Hypothalamus (tissue), 51 donors: ENCODE measurements at places on chromosomes 13 and 19.

DNA sequence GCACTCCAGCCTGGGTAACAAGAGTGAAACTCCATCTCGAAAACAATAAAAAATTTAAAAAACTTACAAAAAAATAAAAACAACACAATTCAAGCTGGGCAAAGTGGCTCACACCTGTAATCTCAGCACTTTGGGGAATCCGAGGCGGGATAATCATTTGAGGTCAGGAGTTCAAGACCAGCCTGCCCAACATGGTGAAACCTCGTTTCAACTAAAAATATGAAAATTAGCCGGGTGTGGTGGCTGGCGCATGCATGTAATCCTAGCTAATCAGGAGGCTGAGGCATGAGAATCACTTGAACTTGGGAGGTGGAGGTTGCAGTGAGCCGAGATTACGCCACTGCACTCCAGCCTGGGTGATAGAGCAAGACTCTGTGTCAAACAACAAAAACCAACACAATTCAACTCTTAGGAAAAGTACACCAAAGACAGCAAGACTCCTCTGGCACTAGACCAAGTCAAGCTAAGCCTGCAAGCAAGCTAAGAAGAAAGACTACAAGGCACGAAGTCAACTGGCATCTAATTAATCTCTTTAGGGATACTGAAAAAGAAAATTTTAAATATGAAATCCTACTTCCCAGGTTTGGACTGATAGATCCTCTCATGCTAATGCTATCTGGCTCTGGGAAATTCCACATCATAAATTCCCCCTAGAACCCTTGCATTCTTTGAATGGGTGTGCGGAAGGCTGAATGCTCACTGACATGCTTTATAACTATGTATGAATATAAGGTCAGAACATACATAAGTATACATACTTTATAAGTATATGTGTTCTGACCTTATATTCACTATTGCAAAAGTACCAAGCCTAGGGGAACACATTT, 7.9 kb downstream of the PBX4 start:
- DNase-seq: no peak

- DNase-seq: no peak
Measured at GRCh38 chr19:34985249-34986022, 14.7 kb upstream of the GRAMD1A start.

DNA sequence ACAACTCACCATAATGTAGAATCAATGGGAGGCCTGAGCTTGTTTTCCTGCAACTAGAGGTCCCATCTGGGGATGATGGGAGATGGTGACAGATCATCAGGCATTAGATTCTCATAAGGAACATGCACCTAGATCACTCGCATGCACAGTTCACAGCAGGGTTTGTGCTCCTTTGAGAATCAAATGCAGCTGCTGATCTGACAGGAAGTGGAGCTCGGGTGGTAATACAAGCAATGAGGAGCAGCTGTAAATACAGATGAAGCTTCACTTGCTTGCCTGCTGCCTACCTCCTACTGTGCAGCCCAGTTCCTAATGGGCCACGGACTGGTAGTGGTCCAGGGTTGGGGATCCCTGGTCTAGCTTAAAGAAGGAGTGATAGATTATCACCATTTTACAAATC, 33.0 kb downstream of the KPNA3 start:
- DNase-seq: no peak

DNA sequence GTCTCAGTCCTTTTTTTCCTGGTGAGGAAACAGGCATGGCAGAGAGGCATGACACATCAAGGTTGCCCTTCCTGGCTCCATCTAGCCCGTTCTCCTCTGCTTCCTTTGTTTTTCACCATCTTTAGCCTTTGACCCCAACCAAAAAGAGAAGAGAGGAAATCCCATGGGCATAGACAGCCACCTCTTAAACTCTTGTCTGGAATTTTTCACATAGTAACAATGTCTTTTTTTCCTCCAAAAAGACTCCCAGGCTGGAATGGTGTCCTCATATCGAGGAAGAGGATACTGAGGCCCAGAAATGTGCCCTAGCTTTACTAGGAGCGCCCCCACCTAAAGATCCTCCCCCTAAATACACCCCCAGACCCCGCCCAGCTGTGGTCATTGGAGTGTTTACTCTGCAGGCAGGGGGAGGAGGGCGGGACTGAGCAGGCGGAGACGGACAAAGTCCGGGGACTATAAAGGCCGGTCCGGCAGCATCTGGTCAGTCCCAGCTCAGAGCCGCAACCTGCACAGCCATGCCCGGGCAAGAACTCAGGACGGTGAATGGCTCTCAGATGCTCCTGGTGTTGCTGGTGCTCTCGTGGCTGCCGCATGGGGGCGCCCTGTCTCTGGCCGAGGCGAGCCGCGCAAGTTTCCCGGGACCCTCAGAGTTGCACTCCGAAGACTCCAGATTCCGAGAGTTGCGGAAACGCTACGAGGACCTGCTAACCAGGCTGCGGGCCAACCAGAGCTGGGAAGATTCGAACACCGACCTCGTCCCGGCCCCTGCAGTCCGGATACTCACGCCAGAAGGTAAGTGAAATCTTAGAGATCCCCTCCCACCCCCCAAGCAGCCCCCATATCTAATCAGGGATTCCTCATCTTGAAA, at the start of gene GDF15:
Gene GDF15, plus strand, starts transcription at position 484 of the 868 bp plus-strand sequence. Its CDS starts 32 bp downstream, at position 516.
- DNase-seq: no peak

DNA sequence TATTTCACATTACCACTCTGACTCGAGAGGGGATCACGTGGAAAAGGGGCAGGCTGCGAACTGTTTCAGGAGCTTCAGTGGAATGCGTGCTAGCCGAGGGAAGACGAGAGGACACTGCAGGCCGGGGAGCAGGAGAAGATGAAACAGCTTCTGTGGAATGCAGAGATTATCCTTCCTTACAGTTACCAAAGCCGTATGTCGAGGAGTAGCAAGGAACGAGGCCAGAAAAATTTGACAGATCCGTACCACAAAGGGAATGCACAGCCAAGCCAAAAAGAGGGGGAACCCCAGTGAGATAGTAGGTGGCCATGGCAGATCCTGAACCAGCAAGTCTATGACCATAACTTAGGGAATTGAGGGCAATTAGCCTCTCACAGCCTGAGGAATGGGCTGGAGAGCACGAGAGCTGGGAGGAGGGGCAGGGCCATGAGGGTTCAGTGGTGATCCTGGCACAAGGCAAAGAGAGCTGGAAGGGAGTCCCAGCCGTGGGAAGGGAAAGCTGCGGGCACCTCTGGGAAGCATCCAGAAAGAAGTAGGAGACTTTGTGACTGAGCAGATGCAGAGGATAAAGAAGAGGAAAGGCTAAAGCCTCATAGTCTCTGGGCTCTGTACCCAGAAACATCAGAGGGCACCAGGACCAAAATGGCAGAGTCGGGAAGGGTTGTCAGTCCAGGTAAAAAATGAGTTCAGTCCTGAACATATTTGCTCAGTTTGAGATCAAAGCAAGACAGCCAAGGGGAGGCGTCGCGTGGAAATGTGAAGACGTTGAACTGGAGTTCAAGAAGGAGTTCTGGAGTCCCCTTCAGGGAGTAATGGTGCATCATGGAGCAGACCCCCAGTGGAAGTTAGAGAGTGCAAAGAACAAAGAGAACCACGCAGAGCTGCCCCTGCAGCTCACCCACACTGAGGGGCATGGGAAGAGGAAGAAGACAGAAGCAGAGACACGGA, 5.1 kb downstream of the COL4A1 start:
- no peak for DNase-seq

DNA sequence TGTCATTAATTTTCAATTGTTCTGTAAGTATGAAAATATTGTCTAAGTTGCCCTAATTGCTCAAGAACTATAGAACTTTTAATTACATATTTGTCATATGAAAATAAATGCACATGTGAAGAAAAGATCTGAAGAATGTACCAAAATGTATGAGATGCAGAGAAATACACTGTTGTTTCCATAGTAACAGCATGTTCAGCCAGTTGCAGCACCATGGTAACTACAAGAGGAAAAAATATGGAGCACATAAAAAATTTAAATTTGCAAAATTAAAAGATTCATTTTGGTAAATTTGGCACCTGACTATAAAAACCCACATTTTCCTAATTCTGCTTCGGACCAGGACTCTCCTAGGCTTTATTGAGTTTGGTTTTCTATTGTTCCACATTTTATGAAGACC, 1170.0 kb upstream of the MIR17HG start:
- DNase-seq: no peak

GRCh38 chr19:4454747-4455718, 2.6 kb downstream of the UBXN6 start:
- DNase-seq: no peak

DNA sequence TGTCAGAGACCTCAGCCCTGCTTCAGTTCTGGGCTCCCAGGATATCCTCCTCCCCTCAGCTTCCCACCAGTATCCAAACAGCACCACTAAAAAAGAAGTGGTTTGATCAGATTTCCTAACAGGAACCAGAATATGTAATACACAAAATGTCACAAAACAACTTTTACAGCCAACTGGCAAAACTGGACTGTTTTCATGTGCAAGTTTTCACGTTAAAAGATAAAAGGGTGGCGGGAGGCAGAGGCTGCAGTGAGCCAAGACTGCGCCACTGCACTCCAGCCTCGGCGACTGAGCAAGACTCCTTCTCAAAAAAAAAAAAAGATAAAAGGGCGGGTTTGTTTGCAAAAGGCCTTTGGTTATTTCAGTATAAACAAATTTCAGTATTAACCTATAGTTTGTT, 13.1 kb downstream of the PCID2 start:
- no peak for DNase-seq

DNA sequence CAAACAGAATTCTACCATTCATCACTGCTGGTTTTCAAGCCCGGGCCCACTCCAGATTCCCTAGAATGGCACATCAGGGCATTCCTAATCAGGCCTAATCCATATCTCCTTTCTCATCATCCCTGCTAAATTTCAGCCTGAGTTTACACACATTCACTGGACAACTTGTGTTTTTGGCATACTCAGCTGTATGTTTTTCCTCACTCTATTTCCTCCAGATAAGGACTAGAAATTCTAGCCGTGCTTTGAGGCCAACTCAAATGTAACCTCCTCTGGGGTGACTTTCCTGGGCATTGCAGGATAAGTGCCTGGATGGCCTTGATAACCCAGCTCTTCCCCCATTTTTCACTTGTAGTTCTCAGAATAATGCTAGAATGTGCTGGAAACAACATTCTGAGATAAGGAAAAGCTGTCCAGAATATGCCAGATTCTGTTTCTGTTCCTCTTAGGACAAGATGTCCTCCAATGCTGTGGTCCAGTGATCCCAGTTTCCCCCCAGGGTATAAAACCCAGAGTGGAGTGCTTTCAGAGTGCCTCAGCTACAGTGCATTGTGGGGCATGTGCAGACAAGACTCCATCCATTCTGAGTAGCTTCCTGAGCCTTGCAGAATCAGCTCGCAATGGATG, 66.9 kb upstream of the CLDN10 start:
- DNase-seq: no peak

DNA sequence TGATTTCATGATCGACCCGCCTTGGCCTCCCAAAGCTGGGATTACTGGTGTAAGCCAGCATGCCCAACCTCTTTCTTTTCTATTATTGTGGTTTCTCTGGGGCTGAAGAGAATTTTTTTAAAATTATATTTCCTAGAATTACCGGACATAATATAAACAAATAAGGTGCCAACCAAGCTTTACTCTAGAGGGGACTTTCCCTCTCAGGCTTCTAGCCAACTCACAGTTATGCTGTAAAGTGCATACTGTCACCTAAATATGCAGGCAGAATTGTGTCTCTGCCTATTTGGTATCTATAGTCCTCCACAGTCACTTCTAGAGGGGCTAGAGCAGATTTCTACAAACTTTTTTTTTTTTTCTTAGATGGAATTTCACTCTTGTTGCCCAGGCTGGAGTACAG, 41.6 kb upstream of the ZNF681 start:
- no peak for DNase-seq

DNA sequence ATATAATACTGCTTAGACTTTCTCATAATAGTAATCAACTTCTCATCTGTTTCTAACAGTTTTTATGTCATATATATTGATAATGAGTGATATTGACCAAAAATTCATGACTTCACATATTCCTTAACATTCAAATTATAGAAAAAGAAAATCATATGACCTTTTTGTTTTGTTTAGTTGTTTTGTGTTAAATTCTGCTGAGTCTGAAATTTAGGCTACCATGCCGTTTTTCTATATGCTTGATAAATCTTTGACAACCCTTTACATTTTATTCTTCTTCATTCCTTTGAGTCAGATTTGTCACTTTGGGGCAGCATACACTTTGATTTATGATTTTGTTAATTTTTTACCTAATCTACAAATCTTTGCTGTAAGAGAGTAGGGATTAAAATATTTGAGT, 176.4 kb downstream of the ITGBL1 start:
- DNase-seq: no peak

- no peak for DNase-seq
Measured at GRCh38 chr13:38264363-38265131, 85.1 kb upstream of the UFM1 start.

DNA sequence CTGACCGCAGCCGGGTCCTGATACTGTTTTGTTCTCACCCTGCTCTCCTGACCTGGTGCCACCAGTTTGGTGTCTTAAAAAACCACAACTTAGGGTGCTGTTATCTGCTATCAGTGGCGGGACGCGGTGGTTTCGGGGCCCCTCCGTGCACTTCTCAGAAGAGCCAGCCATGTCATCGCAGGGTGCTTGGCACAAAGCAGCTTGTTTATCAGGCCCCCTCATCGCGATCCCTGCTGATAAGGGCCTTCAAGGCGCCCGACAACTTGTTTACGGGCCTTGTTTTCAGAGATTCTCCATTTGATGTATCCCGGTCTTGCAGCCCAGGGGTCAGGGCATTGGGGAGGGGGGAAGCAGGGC, 58.1 kb upstream of the KLF2 start:
- DNase-seq: no peak

GRCh38 chr19:55336101-55336500, 3.6 kb upstream of the KMT5C start:
- no peak for DNase-seq

GRCh38 chr13:111485491-111486250, 165.2 kb downstream of the TEX29 start:
- no peak for DNase-seq

- no peak for DNase-seq
Measured at GRCh38 chr19:48496959-48497727, 14.5 kb downstream of the LMTK3 start.

DNA sequence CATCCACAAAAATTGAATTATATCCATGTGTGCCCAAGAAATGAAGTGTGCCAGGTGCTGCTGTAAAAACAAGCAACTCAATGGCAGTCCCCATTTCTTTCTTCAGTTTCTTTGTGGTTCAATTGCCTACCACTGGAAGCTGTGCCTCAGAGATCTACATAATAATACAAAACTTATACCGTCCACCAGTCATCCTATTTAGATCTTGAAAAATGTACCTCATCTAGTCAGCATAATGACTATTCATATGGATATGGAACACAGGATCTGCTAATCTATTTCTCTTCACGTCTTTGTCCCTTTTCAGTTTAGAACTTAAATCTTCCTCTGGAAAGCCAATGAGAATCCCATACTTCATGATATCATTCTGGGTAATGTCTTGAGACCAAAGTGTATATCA, 648.5 kb downstream of the PCDH9 start:
- no peak for DNase-seq
